ENCODE measurements at places on chromosomes 1 and 21. TPM values are rescaled to one million over a fixed set of nuclear protein-coding genes. Genes with fewer than 3 reads are reported as not detected.

- peak; percentile 39 for DNase-seq
Measured at GRCh38 chr1:87331365-87332241, 2.9 kb downstream of the LMO4 start.

DNA sequence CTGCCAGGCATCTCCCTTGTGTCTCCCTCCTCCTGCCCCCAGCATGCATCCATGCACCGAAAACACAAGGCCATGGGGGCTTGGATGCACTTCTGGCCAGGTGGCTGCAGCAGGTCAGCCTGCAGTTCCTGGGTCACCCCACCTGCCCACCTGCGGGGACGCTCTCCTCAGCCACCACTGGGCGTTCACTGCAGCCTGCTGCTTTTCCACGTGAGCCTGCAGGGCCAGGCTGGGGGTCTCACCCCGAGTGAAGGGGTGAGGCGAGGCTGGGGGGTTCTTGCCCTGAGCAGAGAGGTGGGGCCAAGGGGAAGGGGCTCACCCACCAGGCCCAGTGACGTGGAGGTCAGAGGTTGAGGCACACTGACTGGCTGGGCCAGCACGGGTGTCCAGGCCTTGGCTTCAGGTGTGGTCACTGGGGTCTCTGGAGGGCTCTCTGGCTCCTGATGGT is 64.6 kb downstream of the WNT9A start:
- DNase-seq = no peak

The ATP6V1G3 gene
- total RNA-seq = not detected

DNA sequence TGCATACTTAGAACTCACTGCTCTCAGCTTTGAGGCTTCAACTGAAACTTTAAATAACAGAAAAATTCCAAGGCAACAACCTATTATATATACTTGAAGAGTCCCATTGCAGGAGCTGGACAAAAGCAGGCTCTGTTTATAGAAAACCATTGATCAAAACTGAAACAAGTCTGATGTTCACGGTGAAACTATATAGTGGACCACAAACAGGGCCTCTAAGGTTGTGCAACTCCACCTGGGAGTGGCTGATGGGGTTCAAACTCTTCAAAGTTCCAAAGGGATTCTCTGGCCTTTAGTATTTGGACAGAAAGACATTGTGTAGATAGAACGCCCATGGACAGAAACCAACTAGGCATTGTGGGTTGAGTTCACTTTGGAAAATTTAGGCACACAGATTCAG is 140.3 kb downstream of the ZC3H11B start:
- no peak for DNase-seq

- no peak for DNase-seq
Measured at GRCh38 chr1:119288751-119289150, 79.8 kb upstream of the HAO2 start.

GRCh38 chr1:160460214-160460642 is 59.9 kb downstream of the VANGL2 start:
- no peak for DNase-seq

DNA sequence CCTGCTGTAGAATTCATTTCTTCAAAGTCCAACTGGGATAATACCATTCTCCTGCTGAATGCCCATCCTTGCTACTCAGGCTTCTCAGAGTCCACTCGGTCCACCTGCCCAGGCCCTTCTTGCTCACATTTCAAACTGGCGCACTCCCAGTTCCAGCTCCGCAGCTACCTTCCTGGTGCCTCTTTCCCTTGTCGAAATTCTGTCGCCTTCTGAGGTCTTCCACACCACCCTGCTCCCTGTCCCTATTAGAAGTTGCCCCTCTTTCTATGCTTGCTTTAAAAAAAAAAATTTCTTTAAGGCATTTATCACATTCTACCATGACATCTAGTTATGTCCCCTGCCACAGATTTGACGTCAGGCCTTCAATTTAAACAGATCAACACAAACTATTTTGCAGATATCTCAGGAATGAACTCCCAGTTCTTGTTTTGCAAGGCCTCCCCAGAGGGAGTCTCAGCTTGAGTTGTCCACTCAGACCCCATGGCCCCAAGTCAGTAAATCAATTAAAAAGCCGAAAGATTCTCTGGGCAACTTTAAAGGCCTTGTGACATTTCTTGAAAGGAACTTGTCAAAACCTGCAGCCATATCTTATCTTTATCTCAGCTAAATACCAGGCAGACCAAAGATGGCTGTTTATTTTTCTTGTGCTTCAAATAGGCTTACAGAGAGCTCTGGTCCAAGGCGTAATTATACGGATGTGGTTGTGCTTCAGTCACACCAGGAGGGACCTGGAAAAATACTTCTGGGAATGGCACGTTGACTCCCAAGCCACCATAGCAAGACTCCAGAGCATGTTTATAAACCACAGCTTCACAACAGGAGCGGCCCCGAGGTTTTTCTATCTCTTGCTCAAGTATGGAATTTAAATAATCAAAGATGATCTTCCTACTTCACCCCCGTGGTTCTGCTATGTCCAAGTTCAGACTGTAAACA is 2.2 kb downstream of the FAM89A start:
- DNase-seq = no peak

- DNase-seq = no peak
Measured at GRCh38 chr21:25494804-25495203, 112.5 kb downstream of the MRPL39 start.

The CRNN gene
- total RNA-seq = not detected

GRCh38 chr1:240619906-240620621 is 8.1 kb upstream of the GREM2 start:
- DNase-seq = no peak

The GJA4 gene
- 64.2 TPM for total RNA-seq

DNA sequence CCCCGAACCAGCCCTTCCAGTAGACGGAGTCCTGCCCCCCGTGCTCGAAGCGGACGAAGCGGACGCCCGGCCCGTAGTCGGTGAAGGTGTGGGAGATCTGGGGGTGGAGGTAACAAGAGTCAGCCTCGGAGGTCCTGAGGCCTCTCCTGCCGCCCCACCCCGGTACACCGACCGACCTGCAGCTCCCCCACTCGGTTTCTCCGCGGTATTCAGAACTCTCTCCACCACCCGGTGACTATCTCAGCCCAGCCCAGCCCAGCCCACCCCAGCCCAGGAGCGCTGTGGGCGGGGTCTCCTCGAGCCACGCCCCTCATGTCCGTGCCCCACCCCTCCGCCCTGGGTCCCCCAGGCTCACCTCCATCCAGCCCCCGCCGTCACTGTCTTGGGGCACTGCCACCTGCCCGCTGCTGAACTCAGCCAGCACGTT is 5.5 kb downstream of the FBXO2 start:
- no peak for DNase-seq

GRCh38 chr1:3042481-3042880 is 21.2 kb downstream of the ACTRT2 start:
- DNase-seq = no peak

GRCh38 chr1:188949701-188950100 is 1528.0 kb downstream of the BRINP3 start:
- DNase-seq = no peak

DNA sequence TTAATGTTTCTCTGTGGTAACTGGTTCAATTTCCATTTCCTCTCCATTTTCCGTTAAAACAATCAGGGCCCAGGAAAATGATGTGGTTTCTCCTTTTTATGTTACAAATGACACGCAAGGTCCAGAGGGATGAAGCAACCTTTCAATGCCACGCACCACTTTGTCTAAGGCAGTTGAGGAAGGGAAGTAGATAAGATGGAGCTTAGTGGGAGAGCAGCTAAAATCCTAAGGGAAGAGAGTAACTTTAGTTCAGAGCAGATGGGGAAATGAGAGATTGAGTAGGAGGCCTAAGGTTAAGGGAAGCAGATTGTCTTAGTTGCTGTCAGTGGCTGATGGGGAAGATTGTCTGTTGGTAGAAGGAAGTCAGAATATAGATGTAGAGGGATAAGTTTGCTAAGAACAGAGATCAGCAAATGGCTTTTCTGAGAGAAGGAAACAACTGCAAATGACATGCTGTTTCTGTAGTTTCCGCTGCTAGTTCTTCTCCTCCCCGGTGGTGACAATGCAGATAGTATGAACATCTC is 660 bp downstream of the CD1C start:
- no peak for DNase-seq

The PCBP3 gene
- total RNA-seq = 4.5 TPM

- no peak for DNase-seq
Measured at GRCh38 chr1:83697961-83698360, 301.0 kb downstream of the TTLL7 start.

DNA sequence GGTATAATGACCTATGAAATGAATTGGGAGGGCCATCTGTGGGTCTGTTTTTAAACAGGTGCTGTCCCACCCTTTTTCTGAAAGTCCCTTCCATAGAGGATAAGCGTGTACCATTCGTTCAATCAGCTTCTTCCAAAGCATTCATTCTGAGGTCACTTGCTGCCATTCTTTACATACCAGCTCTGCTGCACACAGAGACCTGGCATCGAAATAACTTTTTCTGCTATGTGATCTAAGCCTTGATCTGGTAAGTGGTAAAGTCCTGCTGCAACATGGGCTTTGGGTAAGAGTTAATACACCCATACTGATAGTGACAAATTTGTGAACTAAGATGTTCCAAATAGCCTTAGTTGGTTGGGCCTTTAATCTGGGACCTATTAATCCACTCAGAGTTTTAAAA is 38.9 kb downstream of the DR1 start:
- no peak for DNase-seq

GRCh38 chr1:60156371-60156770 is 82.8 kb upstream of the C1orf87 start:
- DNase-seq = no peak

DNA sequence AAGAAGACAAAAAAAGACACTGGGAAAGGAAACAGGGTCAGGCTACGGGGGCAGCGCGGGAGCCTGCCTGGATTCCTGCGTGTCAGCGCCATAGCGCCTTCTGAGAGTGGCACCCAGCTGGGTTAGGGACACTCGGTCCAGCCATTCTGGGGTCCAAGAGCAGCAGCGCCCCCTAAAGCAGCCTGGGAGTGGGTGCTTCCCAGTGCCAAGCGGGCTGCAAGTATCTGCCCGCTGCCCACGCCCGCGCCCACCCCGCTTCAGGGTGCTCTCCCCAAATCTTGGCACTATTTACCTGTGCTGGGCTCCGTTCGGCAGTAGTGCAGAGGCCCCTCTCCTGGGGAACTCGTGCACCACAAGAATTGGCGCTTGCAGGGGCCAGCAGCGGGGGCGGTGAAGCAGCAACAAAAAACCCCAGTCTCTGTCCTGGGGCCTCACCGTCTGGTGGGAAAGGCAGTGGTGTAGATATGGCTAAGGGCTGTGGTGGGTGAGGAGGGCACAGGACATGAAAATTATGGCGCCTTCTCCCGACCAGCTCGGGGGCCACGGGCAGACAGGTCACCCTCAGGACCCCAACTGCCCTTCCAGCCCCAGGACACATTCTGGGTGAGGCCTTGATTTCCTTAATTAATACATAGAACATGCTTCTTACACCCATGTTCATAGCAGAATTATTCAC is 24.1 kb upstream of the LBR start:
- no peak for DNase-seq

The RGS8 gene
- total RNA-seq = not detected

GRCh38 chr1:244653439-244654107 is 647 bp downstream of the DESI2 start:
- no peak for DNase-seq

DNA sequence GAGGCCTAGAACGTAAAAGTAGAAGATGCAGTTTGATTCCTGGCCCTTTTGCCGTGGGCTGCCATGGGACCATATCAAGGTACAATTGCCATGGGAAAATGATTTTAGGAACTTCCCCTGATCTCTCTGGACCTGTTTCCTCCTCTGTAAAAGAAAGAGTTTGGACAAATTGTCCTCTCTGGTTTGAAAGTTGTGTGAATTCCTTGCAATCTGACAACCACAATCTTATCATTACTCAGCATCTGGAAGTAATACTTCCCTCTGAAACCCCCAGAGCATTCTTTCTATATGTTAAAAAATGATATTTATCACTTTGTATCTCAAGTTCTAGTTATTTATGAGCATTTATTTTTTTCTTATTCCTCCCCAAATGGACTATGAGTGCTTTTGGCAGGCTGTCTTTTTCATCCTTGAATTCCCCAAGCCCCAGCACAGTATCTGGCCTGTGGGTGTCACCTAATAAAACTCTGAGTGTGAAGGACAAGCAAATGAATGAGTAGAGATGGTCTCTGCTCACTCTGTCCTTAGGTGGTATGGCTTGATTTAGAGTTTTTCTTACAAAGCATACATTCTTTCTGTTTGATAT is 181.1 kb downstream of the DYRK1A start:
- DNase-seq = no peak

- peak; percentile 47 for DNase-seq
Measured at GRCh38 chr1:205598841-205599668, 32.8 kb downstream of the ELK4 start.

DNA sequence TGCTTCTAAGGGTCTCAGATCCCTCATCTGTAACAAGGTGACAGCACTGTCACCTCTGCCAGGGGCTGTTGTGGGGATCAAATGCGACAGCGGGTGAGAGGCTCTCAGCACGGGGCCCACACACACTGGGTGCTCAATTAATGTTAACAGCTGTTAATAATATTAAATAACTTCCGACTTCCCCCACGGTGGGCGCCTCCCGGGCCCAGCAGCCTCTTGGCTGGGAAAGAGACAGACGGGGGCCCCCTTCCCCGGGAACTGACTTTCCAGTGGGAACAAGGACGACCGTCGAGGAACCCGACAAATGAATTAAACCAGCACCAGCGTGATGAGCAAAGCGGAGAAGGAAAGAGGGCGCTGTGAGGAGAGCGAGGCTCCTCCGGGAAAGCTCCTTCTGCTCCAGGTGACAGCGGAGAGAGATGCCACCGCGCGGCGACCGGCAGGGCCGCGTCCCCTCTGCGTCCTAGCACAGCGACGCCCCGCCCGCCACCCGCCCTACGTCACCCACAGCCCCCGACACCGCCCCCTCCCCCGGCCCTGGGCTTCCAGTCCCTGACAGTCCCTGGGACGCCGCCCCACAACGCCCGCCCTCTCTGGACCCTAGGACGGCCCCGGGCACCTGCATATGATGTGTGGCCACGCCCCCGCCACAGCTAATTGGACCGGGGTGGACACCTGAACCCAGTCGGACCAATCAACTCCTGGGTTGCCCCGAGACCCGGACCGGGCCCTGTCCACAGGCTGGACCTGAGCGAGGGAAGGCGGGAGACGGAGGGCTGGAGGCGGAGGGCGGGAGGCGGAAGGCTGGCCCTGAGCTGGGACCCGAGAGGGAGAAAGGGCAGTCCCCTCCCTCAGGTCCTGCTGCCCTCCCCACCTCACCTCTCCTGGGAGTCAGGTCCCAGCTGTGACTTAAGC is 38.2 kb downstream of the MATN1 start:
- no peak for DNase-seq
